ENCODE measurements at places on chromosomes 2 and 18.
A peak's percentile ranks its signal among the peaks of the same experiment; 100 is the strongest.

GRCh38 chr18:50726960-50727589, 92.7 kb downstream of the MRO start:
- no peak for DNase-seq

DNA sequence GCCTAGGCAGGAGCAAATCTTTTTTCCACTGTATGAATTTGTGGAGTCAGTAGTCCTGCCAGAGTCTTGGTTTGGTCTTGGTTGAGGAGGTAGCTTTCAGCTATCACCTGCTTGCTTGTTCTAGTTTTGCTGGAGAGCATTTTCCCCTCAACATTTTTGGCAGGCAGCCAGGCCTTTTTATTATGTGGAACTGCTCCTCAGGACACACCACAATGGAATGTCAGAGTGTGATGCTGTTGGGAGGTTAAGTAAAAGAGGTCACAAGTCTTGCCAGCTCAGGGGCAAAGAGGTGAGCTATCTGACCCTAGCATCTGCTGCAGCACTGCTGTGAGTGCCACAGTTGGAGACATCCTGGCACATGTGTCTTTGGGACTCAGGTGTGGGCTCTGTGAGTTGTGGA, 258.0 kb downstream of the CNTNAP5 start:
- no peak for DNase-seq

DNA sequence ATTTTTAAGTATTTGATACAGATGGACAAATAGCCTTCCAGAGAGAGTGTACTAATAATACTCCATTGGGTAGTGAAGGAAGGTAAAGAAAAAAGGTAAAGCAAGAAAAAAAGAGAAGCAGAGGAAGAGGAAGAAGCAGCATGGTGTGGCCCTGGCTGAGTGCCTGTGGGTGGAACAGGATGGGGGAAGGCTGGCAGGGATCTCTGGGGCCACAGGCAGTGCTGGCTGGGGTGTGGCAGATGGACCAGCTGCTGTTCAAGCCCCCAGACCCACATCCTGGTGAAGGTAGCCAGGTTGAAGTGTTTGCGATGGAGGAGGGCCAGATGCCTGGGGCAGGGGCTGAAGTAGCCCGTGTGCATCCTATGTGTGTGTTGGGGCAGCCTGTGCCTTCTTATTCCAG, 79.0 kb downstream of the DYSF start:
- DNase-seq, result no peak

DNA sequence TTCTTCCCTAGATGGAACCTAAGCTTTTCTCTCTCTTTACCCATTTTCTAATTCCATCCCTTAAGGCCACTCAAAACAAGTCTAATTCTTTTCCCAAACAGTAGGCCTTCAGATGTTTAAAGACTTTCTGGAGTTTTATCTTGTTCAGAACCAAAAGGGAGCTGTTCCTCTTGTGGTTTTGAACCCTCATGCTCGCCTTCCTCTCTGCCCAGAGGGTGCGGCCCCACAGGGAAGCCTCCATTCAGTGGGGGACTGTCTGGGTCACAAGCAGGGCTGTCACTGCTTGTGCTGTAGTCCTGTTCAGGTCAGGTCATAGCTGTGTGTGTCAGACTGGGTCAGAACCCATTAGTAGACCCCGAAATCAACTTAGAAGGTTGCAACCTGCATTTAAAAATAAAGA, 56.5 kb downstream of the TET3 start:
- no peak for DNase-seq

DNA sequence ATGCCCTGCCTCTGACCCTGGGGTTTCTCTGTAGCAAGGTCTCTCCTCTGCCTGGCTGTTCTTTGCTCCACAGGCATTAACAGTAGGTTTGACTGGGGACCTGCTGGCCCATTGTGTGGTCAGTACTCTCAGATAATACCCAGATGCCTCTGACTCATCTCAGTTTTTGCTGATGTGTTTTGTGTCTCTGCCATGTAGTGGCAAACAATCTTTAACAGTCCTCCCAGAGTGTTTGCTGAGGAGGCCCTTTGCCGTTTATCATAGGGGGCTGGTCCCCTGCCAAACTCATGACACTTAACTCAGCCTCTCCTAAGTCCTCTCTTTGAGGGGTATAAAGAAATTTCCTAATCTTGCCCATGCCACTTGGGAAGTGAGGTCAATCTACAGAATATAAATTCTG, 793.7 kb upstream of the FANCL start:
- no peak for DNase-seq

DNA sequence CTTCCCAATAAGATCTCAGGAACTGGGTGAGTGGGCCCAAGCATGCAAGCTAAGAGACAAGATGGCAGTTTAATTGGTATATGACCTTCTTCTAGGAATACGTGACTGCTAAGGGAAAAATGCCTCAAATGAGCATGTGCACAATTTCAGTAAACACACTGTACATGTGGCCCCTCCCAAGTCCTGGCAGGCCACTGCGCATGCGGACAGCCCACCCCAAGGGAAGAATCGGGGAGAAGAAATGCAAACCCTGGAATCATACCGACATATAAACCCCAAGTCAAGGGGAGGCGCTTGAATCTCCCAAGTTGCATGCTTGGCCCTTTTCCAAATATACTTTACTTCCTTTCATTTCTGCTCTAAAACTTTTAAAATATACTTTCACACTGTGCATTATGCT, 15.2 kb upstream of the CCDC93 start:
- DNase-seq, result no peak

- no peak for DNase-seq
Observed at GRCh38 chr2:65666156-65666725, 233.8 kb upstream of the SPRED2 start.

DNA sequence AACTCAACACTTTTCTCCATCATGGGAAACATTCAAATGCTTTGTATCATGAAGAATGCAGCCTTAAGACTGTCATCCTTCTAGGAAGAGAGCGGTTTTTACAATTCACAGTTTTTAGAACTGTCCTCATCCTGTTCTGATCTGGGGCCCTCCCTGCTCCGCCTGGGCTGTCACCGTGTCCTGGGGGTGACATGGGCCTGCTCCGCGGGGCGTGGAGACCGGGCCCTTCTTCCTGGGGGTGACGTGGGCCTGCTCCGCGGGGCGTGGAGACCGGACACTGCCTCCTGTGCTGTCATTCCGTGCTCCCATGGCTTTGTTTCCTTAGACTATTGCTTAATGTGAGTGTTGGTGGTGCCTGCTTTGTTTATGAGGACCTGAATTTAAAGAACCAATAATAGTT, 122.8 kb downstream of the TMEM18 start:
- no peak for DNase-seq

GRCh38 chr2:234005126-234005525, 45.4 kb upstream of the SPP2 start:
- no peak for DNase-seq

DNA sequence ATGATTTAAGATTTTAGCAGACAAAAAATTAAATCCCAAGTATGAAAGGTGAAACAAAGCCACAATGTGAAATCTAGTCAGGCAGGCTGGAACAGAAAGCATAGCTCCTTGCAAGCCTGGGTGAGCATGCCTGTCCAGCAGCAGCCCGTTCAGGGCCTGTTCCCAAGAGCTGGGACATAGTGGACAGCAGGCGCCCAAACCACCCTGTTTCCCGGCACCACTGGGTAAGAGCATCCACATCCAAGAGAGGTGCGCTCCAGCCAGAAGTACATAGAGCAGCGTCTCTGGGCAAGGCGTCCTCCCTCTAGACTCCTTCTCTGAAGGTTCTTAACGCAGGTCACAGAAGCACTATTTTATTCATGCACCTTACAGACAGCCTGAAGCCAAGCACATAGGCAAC, 80.8 kb downstream of the DNER start:
- no peak for DNase-seq

GRCh38 chr18:50142441-50143120, 52.4 kb downstream of the MYO5B start:
- DNase-seq, result no peak

GRCh38 chr2:234730066-234730640, 221.7 kb upstream of the SH3BP4 start:
- no peak for DNase-seq

DNA sequence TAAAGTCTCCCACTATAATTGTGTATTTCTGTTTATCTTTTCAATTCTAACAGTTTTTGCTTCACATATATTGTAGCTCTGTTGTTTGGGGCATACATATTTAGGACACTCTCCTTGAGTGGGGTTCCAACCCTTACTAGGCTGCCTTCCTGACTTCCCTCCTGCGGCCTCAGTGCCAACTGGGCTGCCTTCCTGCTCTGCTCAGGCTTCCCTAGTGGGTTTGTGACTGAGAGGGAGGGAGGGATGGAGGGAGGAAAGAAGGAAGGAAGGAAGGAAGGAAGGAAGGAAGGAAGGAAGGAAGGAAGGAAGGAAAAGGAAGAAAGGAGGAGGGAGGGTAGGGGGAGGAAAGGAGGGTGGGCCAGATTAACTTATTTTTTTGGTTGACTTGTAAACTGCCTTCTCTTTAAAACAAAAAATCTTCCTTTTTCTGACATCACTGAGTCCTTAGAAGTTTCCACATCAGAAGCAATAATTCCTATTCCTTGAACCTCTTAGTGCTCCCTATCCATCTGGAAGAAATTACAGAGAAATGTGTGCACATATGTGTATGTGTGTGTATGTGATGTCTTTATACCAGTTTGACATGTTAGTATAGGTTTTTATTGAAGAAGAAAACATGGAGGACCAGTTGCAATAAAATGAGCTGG, 145.4 kb upstream of the PGAP1 start:
- no peak for DNase-seq

- peak; percentile 32 for DNase-seq
Observed at GRCh38 chr2:61493523-61493942, 22.6 kb upstream of the USP34 start.

DNA sequence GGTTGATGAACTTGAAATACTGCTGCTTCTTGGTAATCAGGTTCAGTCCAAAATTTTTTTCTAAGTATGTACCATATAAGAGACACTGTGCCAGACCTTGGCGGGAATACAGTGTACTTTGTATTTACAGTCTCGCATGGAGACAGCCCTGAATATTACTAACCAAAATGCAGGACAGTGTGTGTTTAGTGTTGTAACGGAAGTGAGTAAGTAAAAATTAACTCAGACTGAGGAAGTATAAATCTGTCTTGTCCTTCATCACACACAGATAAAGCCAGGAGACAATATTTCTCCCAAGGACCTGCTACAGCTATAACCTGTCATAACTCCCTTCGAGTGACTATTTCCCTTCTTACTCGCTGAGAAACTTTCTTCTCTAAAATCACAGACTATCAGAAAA, 76.9 kb downstream of the ACTR3 start:
- DNase-seq, result no peak

- no peak for DNase-seq
Observed at GRCh38 chr2:76556018-76556417, 845.3 kb upstream of the GCFC2 start.

DNA sequence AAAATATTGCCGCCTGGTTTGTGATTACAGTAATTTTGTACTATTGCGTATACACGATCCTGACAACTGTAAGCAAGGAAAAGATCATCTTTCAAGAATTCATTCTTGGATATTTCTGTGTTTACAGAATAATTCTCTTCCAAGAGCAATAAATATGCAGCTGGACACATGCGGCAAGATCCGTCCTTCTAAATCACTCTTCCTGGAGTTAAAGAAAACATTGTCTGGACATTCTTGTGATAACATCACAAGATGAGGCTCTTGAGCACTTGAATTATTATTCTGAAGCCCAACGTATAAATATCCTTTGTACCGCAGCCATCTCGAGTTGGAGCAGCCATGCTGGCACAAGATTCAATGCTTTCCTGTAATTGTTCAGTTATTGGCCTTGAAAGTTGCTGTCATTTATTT, 9.9 kb downstream of the FHL2 start:
- DNase-seq, result no peak

DNA sequence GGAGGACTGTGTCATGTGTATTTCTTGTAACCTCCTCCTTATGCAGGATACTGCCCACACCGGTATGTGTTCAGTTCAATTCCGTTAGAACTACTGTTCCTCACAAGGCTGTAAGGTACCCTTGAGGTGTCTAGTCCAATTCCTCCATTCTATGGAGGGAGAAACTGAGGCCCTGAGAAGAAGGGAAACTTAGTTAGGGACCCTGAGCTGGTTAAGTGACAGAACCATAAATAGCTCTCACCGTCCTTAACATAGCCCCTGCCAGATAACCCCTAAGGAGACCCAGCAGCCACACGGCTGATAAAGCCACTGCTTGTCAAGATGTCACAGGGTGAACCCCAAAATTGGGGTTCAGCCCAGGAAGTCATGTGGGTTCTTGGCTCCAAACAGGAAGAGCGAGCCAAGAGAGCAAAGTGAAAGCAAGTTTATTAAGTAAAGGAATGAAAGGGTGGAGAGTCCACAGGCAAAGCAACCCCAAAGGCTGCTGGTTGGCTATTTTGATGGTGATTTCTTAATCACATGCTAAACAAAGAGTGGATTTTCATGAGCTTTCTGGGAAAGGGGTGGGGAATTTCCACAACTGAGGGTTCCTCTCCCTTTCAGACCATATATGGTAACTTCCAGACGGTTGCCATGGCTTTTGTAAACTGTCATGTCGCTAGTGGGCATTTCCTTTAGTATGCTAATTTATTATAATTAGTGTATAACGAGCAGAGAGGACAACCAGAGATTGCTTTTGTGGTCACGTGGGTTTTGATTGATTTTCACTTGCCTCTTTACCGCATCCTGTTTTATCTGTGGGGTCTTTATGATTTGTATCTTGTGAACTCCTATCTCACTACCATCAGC, 83.4 kb upstream of the RTN4 start:
- DNase-seq, result peak; percentile 60

DNA sequence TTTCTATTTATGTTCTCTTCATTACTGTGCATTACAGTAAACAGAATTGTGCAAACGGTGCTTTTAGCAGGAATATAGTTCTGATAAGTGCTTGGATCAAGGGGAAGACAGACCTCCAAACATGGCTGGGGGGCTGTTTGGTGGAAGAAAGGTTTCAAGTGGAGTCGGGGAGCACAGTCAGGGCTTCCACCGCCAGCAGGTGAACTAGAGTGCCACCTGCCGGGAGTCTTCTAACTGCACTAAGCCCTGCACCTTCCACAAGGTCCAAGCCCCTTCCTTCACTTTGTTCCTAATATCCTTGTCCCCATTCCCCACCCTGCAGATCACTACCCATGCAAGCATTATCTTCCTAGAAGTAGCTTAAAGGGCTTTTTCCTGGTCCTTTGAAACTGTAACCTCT, 11.1 kb downstream of the ONECUT2 start:
- DNase-seq, result no peak

GRCh38 chr2:119196301-119197125, 27.1 kb upstream of the STEAP3 start:
- DNase-seq, result no peak

GRCh38 chr18:49855711-49856415, 42.5 kb upstream of the ACAA2 start:
- no peak for DNase-seq

- no peak for DNase-seq
Observed at GRCh38 chr18:29176681-29177080, 999.8 kb upstream of the CDH2 start.

- DNase-seq, result no peak
Observed at GRCh38 chr18:61924550-61924949, 31.7 kb upstream of the RNF152 start.

GRCh38 chr18:73735836-73736235, 411.8 kb downstream of the FBXO15 start:
- no peak for DNase-seq

DNA sequence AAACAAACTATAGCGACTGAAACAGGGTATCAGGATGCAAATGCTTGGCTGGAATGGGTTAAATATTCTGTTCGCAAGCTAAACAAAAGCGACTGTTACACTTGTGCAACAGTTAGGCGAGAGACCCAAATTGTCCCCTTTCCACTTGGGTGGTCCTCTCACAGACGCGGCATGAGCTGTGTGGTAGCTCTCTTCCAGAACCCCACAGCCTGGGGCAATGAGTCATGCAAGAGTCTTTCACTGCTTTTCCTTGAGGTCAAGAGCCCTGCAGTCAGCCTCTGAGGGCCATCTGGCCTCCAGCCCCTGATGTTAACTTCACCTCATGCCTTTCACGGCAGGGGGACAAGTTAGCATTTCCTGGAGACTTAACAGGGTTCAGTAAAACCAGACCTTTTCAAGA, 25.7 kb downstream of the SULT1C4 start:
- no peak for DNase-seq

All from T-helper 1 cell (primary cell).